ENCODE measurements at places on chromosomes 2 and 18.
A peak's percentile ranks its signal among the peaks of the same experiment; 100 is the strongest.

- DNase-seq, result no peak
Measured at GRCh38 chr2:179260224-179260623, 4.4 kb downstream of the SESTD1 start.

- DNase-seq, result no peak
Measured at GRCh38 chr18:22711192-22711685, 221.9 kb upstream of the RBBP8 start.

- no peak for DNase-seq
Measured at GRCh38 chr2:106996171-106996769, 110.3 kb upstream of the ST6GAL2 start.

GRCh38 chr2:197292619-197293018, 18.0 kb downstream of the ANKRD44 start:
- no peak for DNase-seq

GRCh38 chr18:57839942-57840381, 36.8 kb upstream of the ATP8B1 start:
- DNase-seq, result no peak

GRCh38 chr2:100394111-100394641, 23.3 kb downstream of the CHST10 start:
- no peak for DNase-seq

- no peak for DNase-seq
Measured at GRCh38 chr2:105410554-105410953, 11.7 kb upstream of the FHL2 start.

GRCh38 chr2:46888421-46888952, 27.1 kb downstream of the MCFD2 start:
- no peak for DNase-seq

DNA sequence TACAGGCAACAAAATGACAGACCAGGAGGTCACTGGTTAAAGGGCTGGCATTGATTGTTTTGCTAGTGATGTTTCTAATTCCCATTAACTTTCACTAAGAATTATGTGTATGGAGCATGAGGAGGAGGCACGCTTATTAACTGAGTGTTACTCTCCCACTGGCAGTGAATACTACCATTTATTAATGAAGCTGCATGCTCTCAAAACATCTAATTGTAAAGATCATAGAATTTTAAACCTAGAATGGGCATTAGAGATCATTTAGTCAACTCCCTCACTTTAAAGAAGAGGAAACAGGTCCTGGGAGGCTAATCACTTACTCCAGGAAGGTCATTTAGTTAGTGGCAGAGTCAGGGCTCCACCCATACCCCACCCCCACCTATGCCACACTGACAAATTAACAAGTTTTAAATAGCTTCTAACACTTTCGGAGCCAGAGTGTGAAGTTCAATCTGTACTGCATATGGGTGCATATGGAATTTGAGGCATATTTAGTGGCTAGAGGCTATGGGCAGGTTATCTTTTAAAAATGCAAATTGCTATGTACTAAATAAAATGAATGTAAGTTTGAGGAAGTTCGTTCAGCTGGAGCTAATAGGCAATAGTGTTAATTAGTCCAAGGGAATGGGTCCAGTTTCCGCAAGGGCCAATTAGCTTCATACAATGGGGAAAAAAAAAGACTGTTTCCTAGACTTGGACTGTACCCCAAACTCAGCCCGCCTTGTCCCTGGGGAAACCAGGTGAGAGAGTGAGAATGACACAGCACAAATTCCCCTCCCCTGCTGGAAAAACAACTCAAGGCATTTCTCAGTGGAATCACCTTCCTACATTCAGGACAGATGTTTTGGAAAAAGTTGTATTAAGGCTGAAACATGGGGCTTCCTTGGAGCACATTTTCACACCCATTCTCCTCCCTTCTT, 178.8 kb downstream of the ICOS start:
- DNase-seq, result no peak

DNA sequence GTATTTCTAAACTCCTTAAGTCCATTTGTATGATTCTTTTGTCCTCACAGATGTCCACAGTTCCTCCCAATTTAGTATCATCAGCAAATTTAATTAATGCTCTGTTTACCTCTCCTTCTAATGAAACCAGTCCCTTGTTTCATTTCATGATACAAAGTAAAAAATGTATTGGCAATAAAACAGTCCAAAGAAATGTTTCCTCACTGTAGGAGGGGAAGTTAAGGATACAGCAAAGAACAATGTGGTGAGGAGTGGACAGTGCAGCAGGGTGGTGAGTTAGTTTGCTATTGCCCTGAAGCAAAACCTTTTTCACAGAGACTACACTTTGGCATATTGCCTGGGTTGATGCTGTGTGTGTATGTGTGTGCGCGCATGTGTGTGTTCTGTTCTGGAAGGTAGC, 401.5 kb downstream of the ARHGAP15 start:
- DNase-seq, result no peak

DNA sequence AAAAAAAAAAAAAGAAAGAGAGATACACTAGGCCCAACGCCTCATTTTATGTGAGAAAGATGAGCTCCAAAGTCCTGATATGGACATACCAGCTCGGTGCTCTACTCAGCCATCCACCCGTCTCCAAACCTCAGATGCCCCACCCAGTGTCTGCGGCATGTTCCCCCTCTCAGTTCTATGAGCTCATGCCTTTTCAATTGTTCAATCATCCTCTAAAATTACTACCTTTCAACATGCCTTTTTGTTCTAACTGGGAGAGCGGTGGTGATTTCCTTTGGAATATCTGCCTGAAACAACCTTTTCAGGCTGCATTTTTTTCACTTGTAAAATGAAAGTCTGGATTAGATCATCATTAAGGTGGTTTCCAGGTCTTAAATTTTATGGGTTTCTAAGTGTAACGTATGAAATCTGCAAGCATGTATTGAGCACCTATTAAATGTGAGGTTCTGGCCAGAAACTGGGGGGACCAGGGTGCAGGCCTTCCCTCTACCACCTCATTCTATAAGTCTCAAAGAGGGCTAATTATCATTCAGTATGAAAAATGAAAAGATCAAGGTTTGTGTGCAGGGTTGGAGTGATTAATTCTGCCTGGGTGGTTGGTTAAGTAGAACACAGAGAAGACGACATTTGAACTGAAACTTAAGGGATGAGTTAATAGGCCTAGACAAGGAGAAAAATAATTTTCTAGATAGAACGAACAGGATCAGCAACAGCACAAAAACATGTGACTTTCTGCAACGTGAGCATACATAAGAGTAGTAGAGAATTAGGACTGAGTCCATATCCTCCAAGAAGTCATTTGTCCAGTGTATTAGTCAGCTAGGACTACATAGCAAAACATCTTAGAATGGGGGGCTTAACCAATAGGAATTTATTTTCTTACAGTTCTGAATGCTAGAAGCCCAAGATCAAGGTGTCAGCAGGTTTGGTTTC, 87.4 kb upstream of the GLS start:
- no peak for DNase-seq

GRCh38 chr2:6523476-6523875, 342.2 kb downstream of the CMPK2 start:
- no peak for DNase-seq

DNA sequence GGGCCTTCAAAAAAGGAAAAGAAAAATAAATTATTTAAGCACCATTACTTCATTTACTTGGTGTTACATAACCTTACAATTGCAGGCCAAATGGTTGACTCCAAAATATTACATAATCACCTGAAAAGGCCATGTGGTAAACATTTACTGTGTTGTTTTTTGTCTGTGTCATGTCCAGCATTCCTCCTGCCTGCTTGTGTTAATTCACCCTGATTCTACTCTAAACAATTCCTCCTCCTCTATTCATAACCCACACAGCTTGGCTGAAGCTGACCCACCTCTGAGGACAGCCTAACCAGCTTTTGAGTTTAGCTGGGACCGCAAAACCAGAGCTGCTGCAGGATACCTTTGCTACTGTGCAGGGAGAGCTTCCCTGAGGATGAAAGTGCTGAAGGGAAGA, 35.4 kb downstream of the TMX3 start:
- no peak for DNase-seq

DNA sequence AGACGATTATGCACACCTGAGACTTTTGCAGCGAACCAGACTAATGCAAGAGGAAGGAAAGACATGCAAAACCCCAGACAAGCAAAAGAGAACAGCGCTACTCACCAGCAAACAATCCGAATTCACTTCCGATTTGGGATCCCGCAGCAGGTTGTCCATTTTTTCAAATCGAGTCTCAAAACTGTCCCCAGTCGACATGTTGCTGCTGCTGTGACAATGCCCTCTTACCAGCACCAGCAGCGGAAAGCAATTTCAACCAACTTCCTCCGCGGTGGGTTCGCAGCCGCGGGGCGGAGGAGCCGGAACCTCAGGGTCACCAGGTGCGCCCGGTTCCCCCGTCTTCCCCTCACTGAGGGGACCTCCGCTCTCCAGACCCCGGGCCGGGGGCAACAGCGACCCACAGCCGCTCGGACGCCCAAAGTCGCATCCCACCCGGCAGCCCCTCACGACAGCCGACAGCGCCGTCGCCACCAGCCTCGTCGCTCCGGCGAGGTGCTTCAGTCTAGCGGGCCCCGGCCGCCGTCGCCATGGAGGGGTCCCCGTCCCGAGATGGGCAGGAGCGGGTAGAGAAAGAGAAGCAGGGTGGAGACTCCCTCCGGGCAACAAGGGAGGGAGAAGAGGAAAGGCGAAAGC, 784 bp downstream of the ROCK1 start:
- DNase-seq, result peak; percentile 53

DNA sequence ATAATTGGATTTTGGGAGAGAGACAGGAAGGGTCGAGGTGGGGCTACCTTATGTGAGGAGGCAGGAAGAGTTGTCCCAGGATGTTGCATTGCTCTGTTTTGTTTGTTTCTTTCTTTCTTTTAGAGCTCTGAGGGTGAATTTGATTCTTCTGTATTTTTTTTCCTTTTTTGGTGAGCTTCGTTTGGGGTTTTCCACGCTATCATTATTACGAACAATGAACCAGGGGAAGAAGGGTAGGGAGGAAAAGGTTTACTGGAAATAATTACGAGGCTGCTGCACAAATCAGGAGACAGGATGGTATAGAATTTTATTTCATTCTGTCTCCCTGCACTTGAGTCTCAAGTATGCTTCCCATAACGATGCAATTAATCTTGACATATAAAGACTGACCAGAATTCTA, 51.4 kb upstream of the ZNF516 start:
- DNase-seq, result no peak

- no peak for DNase-seq
Measured at GRCh38 chr2:154974041-154974440, 275.5 kb downstream of the KCNJ3 start.

DNA sequence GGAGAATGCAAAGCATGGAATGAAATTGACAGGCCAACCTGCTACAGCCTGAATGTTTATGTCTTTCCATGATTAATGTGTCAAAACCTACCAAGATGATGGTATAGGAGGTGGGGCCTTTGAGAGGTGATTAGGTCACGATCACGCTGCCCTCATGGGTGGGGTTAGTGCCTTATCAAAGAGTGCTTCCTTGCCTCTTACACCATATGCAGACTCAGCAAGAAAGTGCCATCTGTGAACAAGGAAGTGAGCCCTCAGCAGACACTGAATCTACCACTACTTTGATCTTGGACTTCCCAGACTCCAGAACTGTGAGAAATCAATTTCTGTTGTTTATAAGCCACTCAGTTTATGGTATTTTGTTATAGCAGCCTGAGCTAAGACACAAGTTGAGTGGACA, 147.5 kb upstream of the BCL2L11 start:
- DNase-seq, result no peak

- DNase-seq, result no peak
Measured at GRCh38 chr2:99159594-99159993, 4.8 kb downstream of the LIPT1 start.

All from activated CD4-positive, alpha-beta T cell treated with anti-CD3 and anti-CD28 coated beads for 4 hours (primary cell).